CD4-positive, alpha-beta memory T cell (primary cell): ENCODE measurements at places on chromosomes 7 and 10.

DNA sequence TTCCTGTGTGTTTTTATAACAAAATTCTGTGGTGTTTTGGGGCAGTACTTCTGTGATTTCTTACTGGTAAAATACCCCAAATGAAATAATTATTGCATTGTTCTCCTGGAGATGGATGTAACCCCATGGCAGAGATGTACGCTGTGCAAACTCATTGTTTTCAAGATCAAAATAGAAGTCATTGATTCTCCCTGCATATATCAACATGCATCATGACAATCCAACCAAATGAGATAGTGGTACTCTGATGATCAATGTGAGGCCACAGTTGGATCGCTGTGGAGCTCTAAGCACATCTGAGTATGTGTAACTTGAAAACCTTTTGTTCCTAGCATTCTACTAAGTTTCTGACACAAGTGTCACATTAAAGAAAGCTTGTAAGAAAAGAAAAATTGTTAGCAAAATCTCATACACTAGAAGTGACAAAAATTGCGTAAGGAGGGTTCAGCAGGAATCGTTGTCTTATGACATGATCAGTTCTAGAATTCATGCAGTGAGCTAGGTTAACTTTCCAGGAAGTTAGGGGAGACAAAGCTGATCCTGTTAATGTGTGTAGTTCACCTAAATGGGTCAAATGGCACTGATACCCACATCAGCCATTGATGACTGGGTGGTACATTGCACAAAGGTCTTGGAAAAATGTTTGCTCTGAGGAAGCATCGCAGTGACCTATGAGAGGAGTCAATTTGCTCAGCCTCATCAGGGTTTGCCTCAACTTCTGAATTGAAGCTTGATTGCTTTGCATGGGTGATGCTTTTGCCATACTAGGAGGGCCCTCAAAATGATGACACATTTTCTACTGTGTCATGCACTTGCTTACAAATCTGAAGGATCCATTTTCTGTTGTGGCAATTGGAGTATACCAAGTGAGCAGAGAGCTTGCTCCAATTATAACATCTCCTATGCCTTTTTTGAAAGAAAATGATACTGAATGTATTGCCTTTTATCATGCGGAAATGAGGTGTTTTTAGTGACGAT is 145.1 kb downstream of the PLXDC2 start:
- DNase-seq = no peak

- DNase-seq = peak; percentile 62
Measured at GRCh38 chr7:101814991-101815825, 2.2 kb upstream of the CUX1 start.

GRCh38 chr7:112199672-112200071 is 6.5 kb downstream of the DOCK4 start:
- DNase-seq = no peak

GRCh38 chr7:45225948-45226335 is 68.4 kb downstream of the RAMP3 start:
- DNase-seq = no peak

DNA sequence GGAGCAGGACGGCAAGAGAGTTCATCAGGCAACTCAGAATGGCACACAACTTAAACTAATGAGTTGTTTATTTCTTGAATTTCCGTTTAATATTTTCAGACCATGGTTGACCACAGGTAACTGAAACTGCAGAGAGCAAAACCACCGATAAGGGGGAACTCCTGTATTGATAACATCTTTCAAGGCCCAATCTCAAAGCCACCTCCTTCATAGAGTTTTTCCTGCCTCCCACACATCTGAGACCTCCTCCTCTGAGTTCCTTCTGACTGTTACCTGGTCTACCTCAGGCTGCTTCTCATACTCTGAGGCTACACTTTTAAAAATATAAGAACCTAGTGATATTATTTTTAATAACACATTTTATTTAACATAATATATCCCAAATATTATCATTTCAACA is 341.5 kb upstream of the NPVF start:
- no peak for DNase-seq

DNA sequence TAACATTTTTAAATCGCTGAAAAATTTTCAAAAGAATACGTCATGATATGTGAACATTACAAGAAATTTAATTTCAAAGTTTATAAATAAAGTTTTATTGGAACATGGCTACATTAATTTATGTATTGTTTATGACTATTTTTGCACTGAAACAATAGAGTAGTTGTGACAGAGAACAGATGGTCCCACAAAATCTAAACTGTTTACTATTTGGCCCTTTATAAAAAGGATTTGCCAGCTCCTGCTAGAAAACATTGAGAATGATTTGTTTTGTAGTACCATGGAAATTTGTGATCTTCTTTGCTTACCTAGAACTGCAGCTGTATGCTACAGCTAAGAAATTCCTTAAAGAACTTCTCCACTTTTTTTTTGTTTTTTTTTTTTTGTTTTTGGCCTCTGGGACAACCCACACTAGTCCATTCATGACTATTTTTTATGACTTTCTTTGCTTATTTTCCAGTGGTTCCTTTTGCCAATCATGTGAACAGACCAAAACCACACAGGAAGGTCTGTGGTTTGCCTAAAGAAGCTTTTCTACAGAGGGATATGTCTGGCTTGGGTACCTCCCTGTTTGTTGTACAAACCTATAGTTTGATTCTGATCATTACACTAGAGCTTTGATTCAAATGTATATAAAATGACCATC is 55.7 kb downstream of the ST7 start:
- DNase-seq = peak; percentile 54

DNA sequence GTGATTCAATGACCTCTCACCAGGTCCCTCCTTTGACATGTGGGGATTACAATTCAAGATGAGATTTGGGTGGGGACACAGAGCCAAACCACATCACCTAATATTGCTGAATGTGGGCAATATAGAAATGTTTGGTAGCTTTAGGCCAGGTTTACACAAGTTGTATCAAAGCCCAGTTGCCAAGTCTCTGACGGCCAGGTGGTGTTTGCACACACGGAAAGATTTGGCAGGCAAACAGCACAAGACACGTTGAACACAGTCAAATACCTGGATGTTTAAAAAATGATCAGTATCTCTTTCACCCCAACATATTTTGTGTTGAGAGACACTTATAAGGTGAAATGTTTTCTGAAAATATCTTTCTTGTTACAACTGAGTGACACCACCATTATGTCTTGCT is 294.4 kb upstream of the MKI67 start:
- no peak for DNase-seq

DNA sequence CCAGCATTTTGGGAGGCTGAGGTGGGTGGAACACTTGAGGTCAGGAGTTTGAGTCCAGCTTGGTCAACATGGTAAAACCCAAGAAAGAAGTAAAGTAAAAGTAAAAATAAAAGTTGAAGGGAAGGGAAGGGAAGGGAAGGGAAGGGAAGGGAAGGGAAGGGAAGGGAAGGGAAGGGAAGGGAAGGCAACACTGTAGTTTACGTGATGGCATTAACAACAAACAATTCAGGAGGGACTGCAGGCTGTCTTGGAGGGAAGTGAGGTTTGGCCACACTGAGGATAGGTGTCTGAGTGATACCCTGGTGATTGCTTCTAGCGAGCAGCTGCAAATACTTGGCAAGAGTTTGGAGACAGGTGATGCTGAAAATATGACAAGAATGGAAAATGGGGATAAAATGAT is 298.0 kb downstream of the CALN1 start:
- no peak for DNase-seq

- no peak for DNase-seq
Measured at GRCh38 chr7:80526472-80526871, 14.6 kb upstream of the GNAT3 start.

DNA sequence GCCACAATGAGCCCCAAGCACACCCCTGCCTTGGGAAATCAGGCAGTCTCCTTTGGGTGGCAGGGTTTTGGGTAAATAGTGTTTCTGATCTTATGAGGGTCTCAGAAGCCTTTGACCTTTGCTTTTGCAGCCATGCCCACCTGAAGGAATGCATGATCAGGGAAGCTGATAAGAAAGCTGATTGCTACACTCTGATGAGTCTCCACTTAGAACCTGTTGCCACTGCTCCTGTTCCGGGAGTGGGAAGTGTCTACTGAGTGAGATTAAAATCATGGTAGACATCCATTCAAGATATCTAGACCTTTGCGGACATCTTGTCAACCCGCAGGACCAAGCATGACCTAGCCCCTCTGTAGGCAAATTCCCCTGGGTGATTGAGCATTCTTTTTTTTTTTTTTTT is 282.6 kb downstream of the SKIDA1 start:
- no peak for DNase-seq

- DNase-seq = no peak
Measured at GRCh38 chr7:104482362-104483037, 154.1 kb downstream of the LHFPL3 start.

DNA sequence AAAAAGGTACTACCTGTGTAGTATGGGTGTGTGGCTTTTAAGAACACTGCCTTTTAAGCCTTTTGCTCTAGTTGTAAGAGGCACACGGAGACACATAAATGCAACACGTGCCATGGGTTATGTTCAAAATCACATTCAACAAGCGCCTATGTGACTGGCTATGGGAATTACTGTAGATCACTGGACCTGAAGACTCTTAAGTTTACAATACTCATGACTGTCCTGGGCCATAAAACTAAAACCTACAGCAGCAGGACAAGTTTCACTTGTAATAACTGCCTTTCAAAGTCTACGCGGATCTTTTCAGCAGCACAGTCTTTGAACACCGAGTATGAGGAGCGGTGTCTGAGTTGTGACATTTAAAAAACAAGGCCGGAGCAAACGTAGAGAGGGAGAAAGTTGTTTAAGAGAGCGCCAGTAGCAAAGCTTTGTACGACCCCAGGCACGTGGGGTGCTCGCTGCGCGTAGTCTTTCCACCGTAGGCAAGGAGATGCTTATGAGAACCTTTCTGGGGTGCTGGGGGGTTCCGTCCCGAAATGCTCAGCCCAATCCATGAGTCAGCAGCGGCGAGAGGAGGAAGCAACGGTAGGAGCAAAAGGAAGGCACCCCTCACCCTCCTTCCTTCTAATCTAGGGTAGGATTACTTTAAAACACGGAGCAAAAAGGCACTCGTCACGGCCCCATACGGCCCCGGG is 662 bp downstream of the DNAJC2 start:
- DNase-seq = peak; percentile 59

- DNase-seq = no peak
Measured at GRCh38 chr10:72472306-72472705, 117.6 kb upstream of the DNAJB12 start.

DNA sequence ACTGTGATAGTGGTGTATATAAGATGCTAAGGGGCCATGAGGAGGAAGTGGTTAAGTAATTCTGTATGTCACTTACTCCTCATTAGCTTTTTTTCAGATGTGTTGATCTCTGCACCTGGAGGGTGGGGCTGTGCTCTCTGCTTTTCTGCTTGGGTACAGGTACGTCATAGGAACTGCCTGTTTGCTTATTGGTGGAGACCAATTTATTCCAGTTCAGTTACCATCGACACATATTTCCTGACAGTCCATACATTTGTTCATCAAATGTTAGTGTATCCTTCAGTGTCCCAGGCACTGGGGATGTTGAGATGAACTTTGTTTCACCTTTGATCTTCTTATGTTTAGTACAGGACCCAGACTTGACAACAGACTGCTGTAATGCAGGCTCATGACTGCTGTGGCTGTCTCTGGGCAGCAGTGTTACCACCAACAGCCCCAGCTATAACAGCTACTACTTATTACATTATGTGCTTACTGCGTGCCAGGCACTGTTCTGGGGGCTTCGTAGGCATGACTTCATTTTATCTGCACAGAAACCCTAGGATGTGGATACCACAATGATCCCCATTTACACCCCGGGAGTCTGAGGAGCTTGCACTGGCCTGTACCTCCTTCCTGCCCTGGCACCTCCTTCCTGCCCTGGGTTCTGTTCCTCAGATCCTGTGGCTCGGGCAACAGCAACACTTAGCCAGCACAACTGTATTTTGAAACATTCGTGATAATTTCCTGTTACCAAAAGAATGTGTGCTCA is 87.4 kb downstream of the BUB3 start:
- DNase-seq = peak; percentile 88

DNA sequence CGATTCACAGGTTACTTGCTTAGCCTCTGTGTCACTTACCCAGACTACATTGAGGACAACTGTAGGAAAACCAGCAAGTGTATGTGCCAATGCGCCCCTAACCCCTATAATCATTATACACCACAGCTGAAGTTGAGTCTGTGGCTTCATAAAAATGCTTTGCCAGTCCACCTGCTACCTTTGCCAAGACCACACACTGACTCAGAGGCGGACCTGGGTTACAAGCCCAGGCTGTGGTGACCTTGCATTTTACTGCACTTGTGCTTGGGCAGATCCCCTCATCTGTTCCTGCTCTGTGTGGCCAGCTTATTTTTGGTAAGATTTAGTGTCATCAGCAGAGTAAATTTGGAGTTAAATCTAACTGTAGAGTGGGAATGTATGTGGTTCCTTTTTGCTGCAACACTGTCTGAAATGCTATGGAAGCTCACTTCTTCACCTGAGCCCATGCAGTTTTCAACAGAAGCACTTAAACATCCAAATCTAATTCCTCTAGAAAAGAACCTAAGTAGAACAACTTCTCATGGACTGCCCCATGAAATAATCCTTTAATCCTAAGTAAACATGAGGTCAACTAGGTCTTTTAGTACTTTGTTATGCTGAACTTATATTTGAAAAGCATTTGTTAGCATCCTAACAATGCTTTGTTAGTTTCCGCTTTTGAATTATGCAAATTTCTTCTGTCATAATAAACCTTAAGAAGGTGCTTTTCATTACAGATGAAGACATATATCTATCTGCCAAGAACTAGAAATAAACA is 96.2 kb upstream of the AMPH start:
- DNase-seq = no peak

GRCh38 chr7:30859202-30859939 is 52.3 kb upstream of the AQP1 start:
- no peak for DNase-seq

- no peak for DNase-seq
Measured at GRCh38 chr10:93299195-93299594, 182.9 kb downstream of the MYOF start.

DNA sequence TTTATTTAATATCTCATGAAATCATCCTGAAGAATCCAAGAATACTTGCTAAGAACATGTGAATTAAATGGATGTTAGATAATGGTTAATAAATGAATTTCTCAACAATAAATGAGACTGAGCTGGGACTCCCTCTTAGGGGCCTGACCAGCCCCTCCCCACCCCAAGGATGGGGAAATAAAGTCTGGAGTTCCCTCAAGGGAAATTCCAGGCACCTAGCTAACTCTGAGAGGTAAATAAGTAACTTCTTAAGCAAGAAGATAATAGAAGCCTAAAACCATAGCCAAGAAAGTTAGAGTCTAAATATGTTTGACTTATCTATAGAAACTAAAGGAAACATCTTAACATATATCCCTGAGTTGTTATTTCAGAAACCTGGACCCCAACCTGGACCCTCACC is 32.2 kb upstream of the PPP1R9A start:
- no peak for DNase-seq

DNA sequence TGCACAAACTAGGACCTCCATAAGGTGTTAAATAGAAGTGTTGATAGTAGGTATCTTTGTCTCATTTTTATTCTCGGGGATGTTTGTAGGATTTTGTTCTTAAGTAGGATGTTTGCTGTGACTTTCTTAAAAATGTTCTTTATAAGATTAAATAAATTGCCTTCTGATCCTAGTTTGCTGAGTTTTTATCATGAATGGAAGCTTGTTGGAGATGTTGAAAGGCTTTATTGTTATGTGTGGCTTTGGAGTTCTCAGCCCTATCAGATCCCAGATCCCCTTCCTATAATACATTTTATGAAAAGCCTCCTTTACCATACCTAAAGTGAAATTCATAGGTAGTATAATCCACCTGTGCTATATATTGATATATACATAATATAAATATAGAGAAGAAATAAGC is 40.1 kb downstream of the NHLRC2 start:
- DNase-seq = no peak

- DNase-seq = no peak
Measured at GRCh38 chr7:38217672-38218071, 39.6 kb downstream of the STARD3NL start.

- no peak for DNase-seq
Measured at GRCh38 chr7:134553976-134554375, 5.1 kb downstream of the AKR1B15 start.
